ENCODE measurements at places on chromosomes 1 and 21.

DNA sequence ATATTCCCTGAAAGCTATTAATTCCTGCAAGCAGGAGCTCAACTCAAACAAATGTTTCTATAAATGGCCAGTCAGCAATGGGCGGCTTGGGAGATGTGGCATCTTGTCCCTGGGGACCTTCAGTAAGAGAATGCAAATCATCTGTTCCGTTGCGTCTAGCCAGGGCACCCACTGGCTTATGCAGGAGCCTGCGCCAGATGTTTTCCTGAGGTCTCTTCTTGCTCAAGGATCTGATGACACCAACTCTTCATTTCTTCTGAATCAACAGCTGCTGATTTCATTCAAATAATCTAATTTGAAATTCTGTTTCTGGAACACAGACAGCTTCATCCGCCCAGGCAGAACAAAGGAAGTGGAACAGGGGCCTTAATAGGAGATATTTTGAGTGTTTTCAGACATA is 70.0 kb upstream of the AJAP1 start:
- no peak for DNase-seq

DNA sequence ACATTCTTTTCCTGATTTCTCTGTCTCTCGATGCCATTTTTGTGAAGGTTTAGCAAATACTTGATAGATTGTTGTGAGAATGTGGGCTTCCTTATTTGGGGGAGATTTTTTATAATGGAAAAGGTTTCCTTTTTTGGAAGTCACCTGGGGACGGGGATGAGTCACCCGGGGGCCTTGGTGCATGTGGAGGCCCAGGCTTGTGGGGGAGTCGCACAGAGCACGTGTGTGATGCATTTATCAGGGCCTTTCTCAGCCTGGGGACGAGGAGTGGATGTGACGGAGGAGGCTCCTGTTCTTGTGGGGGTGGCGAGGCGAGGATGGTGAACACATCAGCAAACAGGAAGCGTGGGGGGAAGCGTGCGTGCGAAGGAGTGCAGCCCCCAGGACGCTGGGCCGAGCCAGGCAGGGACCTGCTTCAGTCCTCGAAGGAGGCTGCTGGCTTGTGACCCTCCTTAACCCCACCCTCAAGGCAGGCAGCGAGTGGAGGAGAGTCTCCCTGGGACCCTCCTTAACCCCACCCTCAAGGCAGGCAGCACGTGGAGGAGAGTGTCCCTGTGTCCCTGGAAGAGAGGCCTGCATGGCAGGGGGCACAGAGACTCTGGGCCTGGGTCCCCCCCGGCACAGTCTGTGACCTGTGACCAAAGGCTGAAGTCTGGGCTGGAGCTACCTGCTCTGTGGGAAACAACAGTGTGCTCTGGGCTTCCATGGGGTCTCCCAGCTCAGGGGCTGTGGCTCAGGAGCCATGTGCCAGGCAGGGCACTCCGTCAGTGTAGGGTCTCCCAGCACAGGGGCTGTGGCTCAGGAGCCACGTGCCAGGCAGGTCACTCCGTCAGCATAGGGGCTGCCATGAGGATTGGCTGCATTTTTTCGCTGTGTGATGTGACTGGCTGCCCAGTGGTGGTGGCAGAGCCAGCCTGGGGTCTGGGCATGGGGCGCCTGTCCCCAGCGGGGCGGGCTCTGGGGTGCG is 57.2 kb downstream of the AGPAT3 start:
- DNase-seq: peak; percentile 83

GRCh38 chr21:39055167-39055767 is 128.0 kb downstream of the PSMG1 start:
- no peak for DNase-seq

GRCh38 chr1:4085546-4085945 is 185.5 kb upstream of the C1orf174 start:
- DNase-seq: no peak

GRCh38 chr1:216632980-216633379 is 90.2 kb downstream of the ESRRG start:
- no peak for DNase-seq

DNA sequence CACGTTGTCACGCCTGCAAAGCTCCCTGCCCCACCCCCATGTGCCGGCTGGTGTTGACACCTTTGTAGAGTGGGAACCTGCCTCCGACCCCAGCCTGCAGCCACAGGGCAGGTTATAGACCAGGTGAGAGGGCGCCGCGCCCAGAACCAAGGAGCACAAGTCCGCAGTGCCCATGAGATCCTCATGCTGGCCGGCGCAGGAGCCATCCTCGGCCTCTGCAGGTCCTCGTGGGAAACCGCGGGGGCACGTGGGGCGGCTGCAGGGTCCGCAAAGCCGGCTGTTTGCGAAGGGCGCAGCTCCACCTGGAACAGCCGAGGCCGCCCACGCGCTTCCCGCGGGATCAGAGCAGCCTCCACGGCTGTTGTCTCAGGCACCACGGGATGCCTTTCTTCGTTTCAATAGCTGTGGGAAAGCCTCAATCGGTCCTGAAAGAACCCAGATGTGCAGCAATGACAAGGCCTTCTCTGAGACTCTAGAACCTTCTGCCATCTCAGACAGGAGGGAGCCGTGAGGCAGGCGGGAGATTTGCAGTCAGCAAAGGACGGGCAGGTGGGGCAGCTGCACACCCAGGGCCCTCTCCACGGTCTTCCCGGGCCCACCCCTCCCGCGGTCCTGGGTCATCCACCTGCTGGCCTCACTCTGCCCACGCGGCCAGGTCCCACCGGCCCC is 29.9 kb downstream of the POFUT2 start:
- no peak for DNase-seq

- DNase-seq: peak; percentile 84
These were observed 78.6 kb downstream of the KCNN3 start for GRCh38 chr1:154791292-154792166.

DNA sequence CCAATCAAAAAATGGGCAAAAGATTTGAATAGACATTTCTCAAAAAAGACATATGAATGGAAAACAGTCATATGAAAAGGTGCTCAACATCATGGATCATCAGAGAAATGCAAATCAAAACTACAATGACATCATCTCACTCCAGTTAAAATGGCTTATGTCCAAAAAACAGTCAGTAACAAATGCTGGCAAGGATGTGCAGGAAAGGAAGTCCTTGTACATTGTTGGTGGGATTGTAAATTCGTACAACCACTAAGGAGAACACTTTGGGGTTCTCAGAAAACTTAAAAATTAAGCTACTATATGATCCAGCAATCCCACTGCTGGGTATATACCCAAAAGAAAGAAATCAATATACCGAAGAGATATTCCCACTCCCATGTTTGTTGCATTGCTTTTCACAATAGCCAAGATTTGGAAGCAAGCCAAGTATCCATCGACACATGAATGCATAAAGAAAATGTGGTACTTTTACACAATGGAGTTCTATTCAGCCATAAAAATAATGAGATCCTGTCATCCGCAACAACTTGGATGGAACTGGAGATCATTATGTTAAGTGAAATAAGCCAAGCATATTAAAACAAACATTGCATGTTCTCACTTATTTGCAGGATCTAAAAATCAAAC is 17.9 kb downstream of the GBP5 start:
- no peak for DNase-seq

- DNase-seq: no peak
These were observed 14.4 kb upstream of the BARHL2 start for GRCh38 chr1:90731382-90732050.

- peak; percentile 62 for DNase-seq
These were observed 12.0 kb downstream of the OR2M4 start for GRCh38 chr1:248243204-248243603.

DNA sequence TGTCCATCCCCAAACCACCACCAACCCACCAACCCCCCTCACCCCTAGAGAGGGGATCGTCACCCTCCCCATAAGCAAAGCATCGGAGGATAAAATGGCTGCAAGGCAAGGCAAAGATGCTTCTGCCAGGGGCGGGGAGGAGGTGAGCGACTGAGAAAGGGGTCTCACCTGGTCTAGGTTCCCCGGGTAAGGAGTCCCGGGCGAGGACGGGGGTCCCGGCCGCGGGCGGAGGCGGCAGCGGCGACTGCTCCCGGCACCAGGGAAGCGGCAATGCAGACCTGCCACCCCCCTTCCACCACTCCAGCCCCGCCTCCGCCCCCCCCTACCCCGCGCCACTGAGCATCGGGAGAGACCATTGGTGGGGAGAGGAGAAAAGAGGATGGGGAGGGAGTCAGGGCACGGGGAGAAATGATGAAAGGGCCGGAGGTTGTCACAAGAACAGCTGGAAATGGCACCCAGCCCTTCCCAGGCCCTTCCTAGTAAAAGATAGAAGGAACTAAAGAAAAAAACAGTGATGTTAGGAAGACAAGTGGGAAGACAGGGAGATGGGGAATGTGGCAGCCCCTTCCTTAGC is at the start of gene SV2A:
Gene SV2A, minus strand, starts transcription at position 274 of the 574 bp plus-strand sequence. CDS start 4,004 bp downstream, outside the sequence.
- peak; percentile 79 for DNase-seq

GRCh38 chr1:66937529-66938234 is 12.9 kb downstream of the MIER1 start:
- DNase-seq: no peak

DNA sequence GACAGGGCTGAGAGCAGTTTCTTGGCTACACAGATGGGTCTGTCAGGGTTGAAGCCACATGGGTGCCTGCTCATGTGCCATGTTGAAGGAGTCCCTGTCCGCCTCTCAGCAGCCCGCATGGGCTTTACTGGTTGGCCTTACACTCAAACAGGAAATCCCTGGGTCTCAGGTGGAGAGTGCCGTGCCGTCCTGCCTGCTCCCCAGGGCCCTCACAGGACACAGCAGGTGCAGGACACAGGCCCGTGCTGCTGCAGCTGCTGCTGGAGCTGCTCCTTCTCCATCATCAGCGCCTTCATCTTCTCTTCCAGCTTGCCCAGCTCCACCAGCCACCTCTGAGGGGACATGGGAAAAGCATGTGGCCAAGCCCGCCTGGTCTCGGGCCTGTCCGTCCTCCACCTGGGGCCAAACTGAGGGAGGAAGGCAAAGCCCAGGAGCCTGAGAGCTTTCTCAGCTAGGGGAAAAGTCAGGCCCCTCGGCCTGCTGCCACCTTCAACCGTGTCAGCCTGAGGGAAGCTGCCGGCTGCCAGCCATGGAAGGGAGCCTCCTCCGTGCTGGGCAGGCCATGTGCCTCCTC is 5.5 kb downstream of the SLFNL1 start:
- DNase-seq: no peak

DNA sequence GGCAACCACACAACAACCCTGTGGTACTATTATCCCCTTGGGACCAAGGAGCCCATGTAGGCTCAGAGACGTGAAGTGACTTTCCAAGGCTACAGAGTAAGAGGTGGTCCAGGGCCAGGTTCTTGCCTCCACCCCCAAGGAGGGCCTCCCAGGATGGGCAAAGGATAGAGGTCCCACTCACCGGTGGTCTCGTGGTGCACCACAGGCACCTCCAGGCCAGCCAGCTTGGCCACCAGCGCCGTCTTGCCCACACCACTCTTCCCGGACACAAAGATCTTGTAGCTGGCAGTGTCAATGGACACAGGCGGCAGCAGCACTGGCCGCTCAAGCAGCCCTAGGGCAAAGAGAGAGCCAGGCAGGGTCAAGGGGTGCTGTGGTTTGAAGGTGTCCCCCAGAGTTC is 3.6 kb downstream of the CPLANE2 start:
- DNase-seq: no peak

GRCh38 chr1:75588779-75589475 is 22.0 kb downstream of the SLC44A5 start:
- no peak for DNase-seq

- no peak for DNase-seq
These were observed 28.1 kb upstream of the PLXNA2 start for GRCh38 chr1:208272311-208272710.

- DNase-seq: no peak
These were observed 149.2 kb upstream of the JUN start for GRCh38 chr1:58932859-58933598.

- no peak for DNase-seq
These were observed 239.8 kb downstream of the USH2A start for GRCh38 chr1:216183454-216183853.

DNA sequence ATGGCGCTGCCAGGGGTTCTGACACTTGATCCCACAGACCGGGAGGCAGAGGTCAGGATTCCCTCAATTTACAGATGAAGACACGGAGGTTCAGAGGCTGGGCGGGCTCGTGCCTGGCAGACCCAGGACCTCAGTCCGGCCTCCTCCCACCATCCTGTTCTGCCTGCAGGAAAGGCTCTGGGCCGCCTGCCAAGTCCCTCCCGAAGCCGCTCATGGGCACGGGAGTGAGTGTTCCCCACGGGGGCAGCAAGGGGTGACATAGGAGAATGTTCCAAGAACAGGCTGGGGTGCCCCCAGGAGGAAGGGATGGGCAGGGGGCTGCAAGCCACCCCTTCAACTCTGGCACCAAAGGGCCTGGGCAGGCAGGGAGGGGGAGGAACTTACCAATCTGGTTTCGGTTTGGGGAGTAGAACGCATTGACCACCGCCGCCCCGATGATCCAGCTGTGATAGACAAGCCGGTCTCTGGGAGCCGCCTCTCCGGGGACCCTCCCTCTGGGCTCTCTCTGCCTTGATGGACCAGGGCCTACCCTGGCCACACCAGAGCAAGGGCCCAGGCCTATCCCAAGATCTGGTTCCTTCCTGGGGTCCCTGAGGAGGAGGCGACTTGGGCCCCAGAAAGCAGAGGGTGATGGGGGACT is 7.5 kb downstream of the PRXL2B start:
- no peak for DNase-seq

GRCh38 chr1:208042868-208043267 is 131.9 kb upstream of the CD34 start:
- no peak for DNase-seq

- peak; percentile 47 for DNase-seq
These were observed 5.4 kb downstream of the PSEN2 start for GRCh38 chr1:226875641-226876295.

DNA sequence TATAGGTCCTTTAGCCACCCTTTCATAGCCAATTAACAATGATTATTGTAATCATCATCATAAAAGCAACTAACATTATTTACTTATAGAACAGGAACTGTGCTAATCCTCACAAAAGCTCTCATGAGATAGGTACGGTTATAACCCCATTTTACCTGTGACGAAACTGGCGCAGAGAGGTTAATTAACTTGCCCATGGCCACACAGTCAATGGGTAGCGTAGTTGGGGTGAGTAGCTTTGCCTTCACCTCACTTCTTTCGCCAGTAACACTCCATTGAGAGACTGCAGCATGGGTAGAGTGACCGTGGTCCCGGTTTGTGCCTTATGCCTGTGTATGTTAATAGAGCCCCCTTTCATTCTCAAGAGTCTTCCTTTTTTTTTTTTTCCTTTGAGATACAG is 10.3 kb downstream of the NIPAL3 start:
- peak; percentile 42 for DNase-seq

GRCh38 chr1:167095368-167095767 is 1.5 kb downstream of the STYXL2 start:
- no peak for DNase-seq

DNA sequence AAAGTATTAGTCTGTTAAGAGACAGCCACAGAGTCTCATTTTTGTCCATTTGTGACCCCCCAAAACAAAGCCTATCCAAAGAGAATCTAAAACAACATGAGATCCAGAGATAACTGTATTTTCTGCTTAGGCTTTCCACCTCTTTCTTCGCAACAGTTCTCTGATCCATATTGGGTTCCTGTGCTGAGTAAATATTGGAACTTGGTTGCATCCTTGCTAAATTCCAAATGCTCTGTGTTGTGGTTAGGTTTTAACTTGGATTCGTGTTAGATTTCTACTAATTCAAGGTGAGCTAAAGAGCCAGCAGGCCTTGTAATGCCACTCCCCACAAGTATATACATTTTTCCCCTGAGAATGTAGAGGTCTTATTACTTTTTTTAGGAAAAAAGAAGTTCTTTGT is 29.2 kb downstream of the FMO1 start:
- DNase-seq: no peak
